ENCODE measurements at places on chromosomes 3 and 15.

GRCh38 chr15:68536331-68537095 lies 42.3 kb upstream of the CORO2B start:
- no peak for DNase-seq

DNA sequence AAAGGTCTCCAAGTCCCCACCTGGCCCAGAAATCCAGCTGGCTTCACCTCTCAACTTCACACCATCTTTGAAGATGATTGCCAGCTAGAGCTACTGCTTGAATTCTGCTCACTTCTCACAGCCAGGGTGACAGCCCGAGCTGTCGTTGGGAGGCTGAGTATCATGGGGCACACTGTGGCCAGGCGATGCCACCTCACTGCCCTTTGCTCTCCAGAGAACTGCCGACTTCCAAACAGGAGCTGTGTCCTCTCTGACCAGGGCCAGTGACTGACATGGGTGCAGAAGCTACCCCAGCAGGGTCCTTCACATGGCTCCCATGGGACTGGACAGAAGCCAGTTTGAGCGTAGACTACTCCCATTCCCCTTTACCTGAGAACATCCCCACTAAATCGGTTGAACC lies 254.0 kb downstream of the GABRB3 start:
- DNase-seq, result no peak

GRCh38 chr15:36106640-36107335 lies 472.6 kb upstream of the CDIN1 start:
- DNase-seq, result no peak

DNA sequence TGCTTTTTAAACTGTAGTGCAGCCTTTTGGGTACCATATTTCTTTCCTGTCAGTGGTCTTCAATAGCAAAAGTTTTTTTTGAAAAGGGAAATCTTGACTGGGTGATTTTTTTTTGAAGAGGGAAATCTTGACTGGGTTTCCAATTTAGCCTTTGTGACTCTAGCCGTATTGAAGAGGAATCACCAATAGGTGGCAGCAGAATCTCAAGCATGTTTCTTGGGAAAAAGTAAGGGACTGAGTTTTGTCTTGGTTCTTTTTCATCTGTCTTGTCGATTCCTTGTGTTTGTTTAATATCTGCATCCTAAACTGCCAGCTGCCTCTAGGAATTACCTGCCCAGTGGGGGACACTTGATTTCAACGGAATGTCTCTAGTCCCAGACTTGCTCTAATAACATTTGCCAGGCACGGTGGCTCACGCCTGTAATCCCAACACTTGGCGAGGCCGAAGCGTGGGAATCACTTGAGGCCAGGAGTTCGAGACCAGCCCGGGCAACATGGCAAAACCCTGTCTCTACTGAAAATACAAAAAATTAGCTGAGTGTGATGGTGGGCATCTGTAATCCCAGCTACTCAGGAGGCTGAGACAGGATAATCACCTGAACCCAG lies 89.2 kb downstream of the RBPMS2 start:
- DNase-seq, result no peak

DNA sequence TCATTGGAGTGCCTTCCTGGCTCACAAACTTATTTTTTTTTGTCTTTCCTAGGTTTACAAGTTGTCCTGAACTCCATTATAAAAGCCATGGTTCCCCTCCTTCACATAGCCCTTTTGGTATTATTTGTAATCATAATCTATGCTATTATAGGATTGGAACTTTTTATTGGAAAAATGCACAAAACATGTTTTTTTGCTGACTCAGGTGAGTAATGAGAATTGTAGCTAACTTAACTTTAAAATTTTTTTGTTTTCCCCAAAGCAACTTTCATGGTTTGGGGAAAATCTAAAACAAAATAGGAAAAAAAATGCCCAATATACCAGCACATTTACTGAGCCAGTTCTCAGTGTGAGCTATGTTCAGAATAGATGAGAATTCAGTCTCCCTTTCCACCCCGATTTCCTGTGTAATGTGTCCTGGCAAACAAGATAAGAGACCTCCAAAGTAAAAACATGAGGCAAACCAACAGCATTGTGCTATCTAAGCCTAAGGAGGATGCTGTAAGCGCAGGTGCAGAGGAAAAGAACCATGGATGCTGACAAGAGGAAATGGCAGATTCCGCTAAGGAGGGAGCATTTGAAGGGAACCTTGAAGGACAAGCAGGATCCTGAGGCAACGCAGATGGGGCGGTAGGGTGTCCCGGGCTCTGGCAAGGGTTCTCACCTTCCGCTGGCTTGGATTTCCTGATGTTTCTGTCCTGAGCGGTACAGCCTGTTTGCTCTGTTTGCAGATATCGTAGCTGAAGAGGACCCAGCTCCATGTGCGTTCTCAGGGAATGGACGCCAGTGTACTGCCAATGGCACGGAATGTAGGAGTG lies 171.4 kb downstream of the CACNA1D start:
- no peak for DNase-seq

- DNase-seq, result no peak
These were observed at the start of gene ALPK3 for GRCh38 chr15:84816694-84817465. TSS of gene ALPK3 (plus strand) at chr15:84817356. CDS start at chr15:84817453, 97 bp downstream.

DNA sequence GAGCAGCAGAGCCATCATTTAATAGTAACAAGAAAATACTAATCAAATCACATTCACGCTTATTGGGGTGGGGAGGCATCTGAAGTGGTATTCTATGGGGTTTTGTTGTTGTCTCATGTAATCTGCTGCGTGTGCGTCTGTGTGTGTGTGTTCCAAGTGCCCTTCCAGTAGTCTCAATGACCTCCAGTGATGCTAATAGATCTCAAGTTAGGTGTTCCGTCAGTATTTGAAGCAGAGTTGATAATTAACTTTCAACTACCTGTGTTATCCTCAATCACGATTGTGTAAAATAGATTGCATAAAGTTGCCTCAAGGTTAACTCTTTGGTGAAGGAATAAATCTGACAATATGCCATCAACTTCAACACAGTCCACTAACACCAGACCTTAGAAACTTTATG lies 375.0 kb downstream of the MECOM start:
- no peak for DNase-seq

GRCh38 chr15:73393336-73393735 lies 24.6 kb upstream of the HCN4 start:
- DNase-seq, result no peak

GRCh38 chr3:194906970-194907629 lies 221.4 kb downstream of the FAM43A start:
- no peak for DNase-seq

DNA sequence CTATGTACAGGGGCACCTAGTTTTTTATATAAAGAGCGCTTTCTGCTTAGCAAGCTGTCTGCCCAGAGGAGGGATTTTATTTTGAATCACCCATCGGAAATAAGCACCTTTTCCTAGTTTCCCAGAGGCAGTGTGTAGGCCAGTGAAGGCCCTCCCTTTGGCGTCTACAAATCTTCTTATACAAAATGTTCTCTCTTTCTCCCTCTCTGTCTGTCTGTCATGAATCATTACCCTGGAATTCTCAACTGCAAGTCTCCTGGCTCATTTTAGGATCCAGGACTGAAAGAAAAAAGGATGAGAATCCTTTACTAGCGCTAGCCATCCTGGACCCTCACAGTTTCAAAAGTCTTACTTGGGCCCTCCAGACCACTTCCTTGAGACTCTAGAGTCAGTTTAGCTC lies 728.1 kb downstream of the OTOL1 start:
- DNase-seq, result no peak

- DNase-seq, result no peak
These were observed 253.9 kb downstream of the SUCLG2 start for GRCh38 chr3:67400476-67400875.

Data from brain pericyte (primary cell).